ENCODE measurements at places on chromosomes 6 and 20. TPM values are rescaled to one million over a fixed set of nuclear protein-coding genes. Genes with fewer than 3 reads are reported as not detected.

LY6G6C gene
- 0.18 TPM for polyA plus RNA-seq

POU5F1 gene
- 0.57 TPM for polyA plus RNA-seq

BEND3 gene
- polyA plus RNA-seq = 0.36 TPM

DCDC2 gene
- polyA plus RNA-seq = not detected

SLC35F1 gene
- polyA plus RNA-seq = 1.4 TPM

SNAP91 gene
- 0.18 TPM for polyA plus RNA-seq
